Stimulated activated CD8-positive, alpha-beta memory T cell treated with anti-CD3 and anti-CD28 coated beads, Interleukin-4, amount 100 ng/mL, for 1 hour (primary cell): ENCODE measurements at places on chromosomes 13 and 19.

- DNase-seq = no peak
Measured at GRCh38 chr13:109541081-109541480, 245.3 kb downstream of the IRS2 start.

DNA sequence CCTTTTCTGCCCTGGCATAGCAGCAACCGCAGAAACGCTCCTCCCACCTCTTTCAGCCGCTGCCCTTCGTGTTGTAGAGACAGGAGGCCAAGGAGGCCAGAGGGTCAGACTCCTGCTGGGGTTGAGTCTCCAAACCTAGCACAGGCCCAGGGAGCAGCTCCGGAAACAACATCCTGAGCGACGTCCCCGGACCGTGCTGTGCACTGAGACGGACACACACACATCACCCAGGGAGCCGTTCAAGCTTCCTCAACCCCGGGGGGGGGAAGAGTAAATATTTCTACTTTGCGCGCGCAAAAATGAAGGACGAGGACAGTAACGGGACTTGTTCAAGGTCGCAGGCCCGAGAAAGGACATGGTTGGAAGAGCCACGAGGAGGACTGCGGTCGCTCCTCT is 657 bp downstream of the ZNF550 start:
- no peak for DNase-seq

DNA sequence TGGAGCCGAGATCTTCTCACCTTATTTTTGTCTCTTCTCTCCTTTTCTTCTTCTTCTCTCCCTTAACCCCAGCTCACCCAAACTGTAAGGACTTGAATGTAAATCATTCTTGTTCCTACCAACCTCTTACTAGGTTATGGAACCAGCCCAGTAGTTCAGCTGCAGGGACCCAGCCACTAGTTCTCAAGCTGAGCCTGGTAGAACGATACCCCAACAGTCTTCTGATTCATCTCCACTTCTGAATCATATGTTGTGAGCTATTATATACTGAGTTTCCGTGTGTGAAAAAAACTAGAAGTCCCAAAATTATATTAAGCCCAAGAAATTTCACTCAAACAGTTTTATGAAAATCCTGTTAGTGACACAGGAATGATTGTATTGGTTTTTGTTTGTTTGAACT is 67.7 kb downstream of the DCT start:
- no peak for DNase-seq

DNA sequence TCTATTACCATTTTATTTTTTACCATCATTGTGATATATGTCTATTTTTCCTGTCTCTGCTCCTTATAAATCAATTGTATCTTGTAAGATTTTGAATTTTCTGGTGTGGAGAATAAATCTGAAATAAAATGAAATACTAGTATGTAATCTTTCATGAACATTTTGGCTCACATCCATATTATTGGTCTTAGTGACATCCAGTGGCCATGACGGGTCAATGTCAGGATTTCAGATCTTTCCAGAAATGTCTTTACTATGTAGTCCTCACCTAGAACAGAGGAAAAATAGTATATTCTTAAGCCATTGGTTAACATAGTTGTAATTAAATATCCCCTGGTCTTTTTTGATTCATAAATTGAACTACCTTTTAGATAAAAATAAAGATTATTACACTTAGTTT is 109.8 kb upstream of the GPC6 start:
- no peak for DNase-seq

GRCh38 chr19:30648866-30649862 is 277.0 kb downstream of the ZNF536 start:
- DNase-seq = no peak

GRCh38 chr13:51596541-51596940 is 12.3 kb downstream of the WDFY2 start:
- DNase-seq = no peak

DNA sequence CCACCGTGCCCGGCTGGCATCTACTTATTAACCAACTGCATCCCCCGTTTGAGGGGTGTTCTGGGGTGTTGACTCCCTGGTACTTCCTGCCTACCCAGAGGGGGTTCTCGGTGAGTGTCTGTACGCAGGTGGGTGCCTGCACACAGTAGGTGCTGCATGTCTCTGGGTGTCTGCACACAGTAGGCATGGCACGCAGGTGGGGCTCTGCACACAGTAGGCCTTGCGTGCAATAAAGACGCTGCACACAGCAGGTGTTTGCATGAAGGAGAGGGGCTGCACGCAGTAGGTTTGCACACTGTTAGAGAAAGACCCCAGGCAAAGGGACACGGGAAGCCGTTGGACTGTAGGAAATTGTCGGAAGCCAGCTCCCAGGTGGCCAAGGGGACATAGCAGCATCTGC is 11.2 kb downstream of the GADD45B start:
- DNase-seq = no peak

DNA sequence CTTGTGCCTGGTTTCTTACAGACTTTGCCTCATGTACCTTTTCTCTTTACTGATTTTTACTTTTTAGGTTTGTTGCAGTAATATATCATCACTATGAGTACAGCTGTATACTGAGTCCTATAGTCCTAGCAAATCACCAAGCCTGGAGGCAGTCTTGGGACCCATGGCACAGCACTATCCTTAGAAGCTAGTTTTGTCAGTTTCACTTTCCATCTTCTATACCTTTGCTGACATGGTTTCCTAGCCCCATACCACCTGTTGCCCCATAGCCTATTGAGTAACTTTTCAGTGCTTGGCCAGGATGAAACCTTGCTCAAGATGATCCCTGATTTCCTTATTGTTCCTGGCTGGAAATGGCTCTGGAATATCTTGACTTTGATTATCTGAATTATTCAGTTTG is 826.4 kb downstream of the GPC5 start:
- no peak for DNase-seq

GRCh38 chr19:35124098-35125060 is 8.8 kb downstream of the FXYD3 start:
- peak; percentile 73 for DNase-seq
